Kidney epithelial cell (primary cell): ENCODE measurements at places on chromosomes 3 and 15.

DNA sequence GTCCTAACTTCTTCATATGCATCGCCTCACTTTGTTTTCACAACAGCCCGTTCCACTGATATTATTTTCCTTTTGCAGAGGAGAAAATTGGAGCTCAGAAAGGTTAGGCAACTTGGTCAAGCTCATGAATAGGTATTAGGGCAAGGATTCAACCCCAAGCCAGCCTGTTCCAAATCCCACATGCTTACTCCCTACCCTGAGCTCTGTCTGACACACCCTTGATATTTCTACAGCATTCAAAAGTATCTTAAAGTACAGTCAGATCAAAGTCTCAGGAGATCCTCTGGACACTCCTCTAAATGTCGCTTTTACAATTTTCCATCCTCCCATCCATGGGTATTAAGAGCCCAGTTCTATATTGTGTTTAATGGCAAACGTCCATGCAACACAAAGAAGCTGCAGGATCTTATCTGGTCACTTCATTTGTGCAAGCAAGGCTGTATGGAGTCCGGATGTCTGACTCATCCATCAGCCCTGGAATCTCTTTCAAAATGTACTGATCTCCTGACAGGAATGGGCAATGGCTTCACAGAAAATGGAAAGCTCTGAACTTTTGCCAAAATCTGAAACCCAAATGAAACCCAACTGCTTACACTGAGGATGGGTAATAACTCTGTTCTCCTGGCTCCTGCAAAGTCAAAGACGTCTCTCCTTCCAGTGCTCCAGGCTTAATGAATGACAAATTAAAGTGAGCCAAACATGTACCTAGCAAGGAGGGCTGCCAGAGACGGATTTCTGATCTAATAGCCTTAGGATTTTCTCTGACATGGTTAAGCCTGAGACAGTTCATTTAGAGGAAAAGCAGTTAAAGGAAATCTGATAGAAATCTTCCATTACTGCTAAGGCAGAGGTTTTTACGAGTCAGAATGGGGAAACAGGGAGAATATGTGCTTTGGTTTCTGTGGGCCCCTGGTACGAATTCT, 230.9 kb upstream of the RORA start:
- DNase-seq, result no peak

GRCh38 chr15:71781179-71781964, 29.0 kb upstream of the NR2E3 start:
- DNase-seq, result no peak

- DNase-seq, result no peak
Observed at GRCh38 chr15:41851167-41851523, 12.5 kb downstream of the PLA2G4B start.

DNA sequence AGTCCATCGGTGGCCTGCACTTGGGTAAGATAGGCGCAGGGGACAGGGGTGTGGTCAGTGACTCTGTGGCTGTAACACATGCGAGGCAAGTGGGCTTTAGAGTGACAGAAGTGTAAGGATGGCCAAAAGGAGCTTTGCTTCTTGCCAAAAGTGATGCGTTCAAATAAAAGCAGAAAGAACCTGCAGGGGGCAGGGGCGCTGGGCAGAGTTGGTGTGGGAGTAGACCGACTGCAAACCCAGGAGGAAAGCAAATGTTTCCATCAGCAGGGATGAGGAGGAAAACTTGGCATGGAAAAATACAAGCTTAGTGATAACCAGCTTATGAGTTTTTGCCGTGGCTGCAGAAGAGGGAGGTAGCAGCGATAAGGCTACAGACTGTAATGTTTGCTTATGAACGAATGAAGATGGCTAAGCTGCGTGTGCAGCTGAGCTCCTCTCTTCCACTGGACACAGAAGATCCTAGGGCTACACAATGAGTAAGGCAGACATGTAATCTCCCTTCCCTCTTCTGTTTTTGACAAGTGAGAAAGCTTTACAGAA, 149.4 kb downstream of the WNT5A start:
- no peak for DNase-seq

DNA sequence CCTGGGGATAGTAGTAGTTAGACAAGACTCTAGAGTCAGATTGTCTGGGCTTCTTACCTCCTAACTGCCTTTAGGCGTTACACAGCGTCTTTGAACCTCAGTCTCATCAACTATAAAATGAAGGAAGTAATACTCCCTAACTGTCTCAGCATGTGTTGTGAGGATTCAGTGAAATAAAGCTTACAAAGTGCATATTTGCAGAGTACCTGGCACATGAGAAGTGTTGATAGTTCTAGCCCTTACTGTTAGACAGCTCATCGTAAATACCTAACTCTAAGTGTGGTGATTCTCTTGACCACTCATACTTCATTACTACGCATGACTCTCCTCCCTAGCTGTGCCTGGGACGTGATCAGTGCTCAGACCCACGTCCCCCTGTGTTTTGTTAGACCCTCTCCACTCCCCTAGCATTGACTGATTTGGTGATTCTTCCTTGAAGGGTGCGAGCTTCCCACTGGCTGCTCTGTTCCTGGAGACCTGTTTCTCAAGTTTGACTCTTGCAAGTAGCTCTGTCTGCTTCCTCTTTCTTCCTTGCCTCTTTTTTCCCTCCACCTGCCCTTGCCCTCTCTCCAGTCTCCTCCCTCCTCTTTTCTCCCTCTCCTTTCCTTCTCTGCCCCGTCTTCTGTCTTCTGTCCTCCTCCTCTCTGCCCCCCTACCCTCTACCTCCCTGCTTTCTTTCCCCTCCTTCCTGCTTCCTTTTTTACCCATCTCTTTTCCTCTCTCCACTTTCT, 124.2 kb downstream of the SLC25A26 start:
- no peak for DNase-seq

- DNase-seq, result no peak
Observed at GRCh38 chr15:92091155-92091734, 237.7 kb downstream of the SLCO3A1 start.

GRCh38 chr3:89155811-89156210, 48.4 kb downstream of the EPHA3 start:
- no peak for DNase-seq

DNA sequence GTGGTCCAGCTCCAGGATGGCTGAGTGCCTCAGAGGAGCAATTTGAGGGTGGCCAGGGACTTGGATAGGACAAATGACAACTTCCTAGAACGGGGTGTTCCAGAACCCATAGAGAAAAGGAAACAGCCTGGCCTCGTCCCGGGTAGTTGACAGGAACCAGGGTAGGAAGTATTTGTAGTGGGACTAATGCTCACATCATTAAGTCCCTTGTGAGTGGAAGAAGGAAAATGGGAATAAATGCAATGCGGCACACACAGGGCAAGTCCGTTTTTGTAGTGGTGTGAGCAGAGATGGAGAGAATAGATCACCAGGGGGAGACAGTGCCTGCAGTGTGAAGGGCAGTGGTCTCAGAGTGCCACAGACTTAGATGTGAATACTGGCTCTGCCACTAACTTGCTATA, 19.6 kb downstream of the TIMP4 start:
- no peak for DNase-seq

GRCh38 chr3:31981206-31982181, at the start of the genes OSBPL10 and ZNF860:
TSS of gene OSBPL10 (minus strand) at chr3:31981262. CDS start at chr3:31981179, 83 bp downstream.
TSS of gene ZNF860 (plus strand) at chr3:31981750. CDS start at chr3:31989080, 7,330 bp downstream.
- peak; percentile 56 for DNase-seq

DNA sequence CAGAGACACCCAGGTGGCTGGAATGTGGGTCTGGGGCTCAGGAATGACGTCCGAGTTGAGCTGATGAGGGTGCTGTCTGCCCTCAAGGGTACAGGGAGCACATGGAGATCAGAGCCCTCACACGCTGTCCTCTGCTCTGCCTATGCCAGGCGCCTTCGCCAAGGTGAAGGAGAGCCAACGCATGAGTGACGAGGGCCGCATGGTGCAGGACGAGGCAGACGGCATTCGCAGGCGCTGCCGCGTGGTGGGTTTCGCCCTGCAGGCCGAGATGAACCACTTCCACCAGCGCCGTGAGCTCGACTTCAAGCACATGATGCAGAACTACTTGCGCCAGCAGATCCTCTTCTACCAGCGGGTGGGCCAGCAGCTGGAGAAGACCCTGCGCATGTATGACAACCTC, 9.1 kb downstream of the SNX33 start:
- no peak for DNase-seq

DNA sequence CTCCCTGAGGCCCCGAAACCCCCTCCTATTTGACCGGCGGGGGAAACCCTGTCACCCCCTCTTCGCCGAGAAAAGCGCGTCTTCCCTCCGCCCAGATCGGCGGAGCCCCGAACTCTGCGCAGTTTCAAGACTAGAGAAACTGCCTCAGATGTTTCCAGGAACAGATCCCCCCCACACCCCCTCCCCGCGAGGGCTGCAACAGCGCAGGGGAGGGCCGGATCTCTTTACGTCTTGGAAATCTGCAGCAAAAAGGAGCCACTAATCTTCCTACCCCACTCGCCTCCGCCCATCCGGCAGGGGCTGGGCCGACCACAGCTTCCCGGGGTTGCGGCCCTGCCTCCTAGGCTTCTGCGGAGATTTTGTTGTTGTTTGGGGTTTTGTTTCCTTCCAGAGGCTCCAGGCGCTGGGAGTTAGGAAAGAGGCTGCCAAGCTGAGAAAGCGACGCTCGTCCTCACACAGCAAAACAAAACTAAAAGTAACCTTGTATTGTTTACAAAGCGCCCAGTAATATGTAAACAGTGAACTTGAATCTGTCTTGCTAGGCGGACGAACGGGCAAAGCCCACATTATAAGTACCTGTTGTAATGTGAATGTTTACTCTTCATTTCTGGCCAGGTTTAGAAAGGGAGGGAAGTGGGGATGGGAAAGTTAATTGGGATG, 2.2 kb downstream of the FOXB1 start:
- DNase-seq, result no peak

GRCh38 chr3:162978136-162978535, 1481.5 kb downstream of the OTOL1 start:
- DNase-seq, result no peak

DNA sequence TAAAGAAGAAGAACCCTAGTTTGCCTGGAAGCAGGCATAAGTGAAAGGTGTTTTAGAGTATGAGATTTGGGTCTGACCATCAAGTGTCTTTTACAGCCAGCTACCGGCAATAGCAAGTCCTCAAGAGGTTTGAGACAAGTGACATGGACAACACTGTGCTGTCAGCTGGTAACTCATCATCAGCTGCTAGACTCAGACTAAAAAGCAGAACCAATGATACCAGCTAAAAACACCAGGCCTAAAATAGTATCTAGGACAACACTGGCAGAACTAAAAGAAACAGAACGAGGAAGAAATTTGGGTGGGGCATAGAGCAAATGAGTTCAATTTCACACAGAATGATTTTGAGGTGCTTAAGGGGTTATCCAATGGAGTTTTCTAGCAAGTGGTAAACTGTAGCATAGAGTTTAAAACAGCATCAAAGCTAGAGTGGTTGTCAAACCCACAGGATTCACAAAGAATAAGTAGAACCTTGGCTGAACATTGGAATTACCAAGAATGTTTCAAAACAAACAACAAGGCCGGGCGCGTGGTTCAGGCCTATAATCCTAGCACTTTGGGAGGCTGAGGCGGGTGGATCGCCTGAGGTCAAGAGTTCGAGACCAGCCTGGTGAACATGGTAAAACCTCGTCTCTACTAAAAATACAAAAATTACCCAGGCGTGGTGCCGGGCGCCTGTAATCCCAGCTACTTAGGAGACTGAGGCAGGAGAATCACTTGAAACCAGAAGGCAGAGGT, 3.9 kb downstream of the CIAO2A start:
- no peak for DNase-seq

GRCh38 chr15:59011262-59011952, 23.9 kb downstream of the RNF111 start:
- no peak for DNase-seq

DNA sequence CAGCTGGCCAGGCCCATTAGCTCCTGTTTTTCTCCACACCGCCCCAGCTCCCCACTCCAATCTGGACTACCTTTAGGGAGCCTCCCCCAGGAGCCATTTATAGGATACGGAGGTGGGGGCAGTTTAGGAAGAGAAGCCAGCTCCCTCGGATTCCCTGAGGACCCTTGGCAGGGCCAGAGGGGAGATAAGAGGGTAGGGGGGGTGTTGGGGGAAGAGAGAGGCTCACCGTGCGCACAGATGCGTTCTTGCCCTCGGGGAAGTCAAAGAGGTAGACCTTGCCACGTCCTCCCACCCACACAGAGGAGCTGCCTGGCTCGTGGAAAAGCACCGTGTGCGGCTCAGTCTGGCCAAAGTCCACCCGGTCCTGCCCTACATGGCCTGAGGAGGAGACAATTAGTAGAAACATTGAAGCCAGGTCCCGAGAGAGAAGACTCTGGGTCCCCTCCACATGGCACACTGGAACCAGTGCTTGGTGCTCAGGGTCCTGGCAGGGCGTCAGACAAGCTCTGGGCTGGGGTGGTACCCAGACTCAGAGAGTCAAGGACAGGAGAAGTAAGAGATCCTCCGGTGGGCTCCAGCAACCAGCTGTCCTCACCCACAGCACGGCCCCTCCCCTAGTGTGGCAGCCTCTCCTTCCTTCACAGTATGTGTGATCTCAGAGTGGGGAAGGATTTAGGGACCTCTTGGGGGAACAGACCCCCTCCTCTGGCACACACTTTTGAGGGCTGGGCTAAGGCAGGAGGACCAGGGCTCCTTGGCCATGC, 15.0 kb downstream of the SEMA7A start:
- DNase-seq, result no peak

DNA sequence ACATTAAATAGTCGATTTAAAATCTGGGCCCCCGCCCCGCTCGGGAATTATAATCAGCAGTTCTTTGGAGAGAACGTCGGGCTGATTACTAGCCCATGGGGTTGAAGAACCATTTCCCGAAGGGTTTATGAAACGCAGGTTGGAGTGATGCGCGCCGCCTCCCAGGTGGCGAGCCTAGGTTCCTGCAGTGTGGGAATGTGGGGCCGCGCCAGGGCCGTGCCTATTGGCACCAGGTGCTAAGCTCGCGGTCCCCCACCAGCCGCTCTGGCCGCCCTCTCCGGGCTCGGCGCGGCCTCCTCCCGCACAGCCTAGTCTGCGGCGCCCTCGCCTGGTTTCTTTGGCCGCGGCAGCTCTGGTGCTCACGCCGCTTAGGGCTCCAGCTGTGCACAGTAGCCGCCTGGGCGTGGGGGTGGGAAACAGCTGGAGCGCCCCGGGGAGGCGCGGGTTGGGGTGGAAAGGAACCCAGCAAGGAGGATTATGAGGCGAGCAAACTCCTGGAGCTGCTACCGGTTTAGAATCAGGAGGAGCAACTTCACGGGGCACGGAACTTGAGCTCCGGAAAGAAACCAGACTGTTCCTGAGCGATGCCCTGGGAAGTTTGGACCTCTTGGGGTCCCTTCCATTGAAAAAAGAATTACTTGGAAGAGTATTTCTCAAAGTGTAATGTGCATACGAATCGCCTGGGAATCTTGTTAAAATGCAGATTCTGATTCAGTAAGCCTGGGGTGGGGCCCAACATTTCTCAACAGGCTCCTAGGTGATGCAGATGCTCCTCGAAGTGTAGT, 5.6 kb upstream of the MECOM start:
- DNase-seq, result no peak

DNA sequence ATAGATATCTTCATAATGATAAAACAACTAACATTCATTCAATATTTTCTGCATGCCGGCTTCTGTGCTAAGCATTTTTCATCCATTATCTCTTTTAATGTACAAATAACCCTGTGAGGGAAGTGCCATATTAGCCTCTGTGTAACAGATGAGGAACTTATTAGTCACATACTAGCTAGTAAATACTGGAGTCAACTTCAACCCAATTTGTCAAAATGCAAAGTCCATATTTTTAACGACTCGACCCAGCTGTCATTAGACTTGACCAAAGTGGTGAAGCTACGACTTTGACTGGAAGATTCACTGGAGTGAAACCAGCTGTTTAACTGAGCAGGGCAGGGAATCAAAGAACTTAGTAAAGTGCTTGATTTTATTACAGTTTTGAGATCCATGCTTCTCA, 41.6 kb downstream of the PARP15 start:
- DNase-seq, result no peak
